Retinal pigment epithelial cell (primary cell): ENCODE measurements at places on chromosomes 7 and 10.

GRCh38 chr7:121872831-121873288 lies at the start of gene PTPRZ1:
PTPRZ1 (plus strand) TSS chr7:121873161; CDS start chr7:121873500, 339 bp downstream.
- DNase-seq = no peak

- no peak for DNase-seq
Measured at GRCh38 chr7:89160107-89160506, 364.6 kb upstream of the TEX47 start.

GRCh38 chr10:58265249-58265648 lies 2.4 kb downstream of the IPMK start:
- DNase-seq = no peak

DNA sequence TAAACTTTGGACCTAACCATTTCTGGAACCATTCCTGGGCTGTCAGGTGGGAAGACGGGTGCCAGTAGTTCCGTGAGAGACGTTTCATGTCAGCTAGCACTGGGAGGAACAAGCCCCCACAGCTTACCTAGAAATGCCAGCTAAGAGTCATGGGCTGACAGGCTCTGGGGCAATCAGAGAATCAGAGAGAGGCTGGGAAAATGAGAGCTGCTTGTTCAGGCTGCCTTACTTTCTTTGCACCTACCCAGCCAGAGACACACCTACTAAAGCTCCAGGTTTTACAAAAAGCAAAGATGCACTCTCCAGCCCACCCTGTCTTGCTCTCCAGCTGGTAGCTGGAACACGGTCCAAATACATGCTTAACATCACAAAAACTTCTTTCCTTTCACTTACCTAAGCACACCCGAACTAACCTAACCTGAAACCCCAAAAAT lies 688 bp downstream of the PTN start:
- no peak for DNase-seq
